ENCODE measurements at places on chromosomes 6 and 20.
A peak's percentile ranks its signal among the peaks of the same experiment; 100 is the strongest.

GRCh38 chr20:62370115-62370806, 3.1 kb upstream of the LAMA5 start:
- DNase-seq, result peak; percentile 79

- DNase-seq, result no peak
Measured at GRCh38 chr6:135323202-135323668, 142.1 kb downstream of the MYB start.

GRCh38 chr6:33132081-33132524, 56.3 kb downstream of the HLA-DPB1 start:
- DNase-seq, result no peak

- no peak for DNase-seq
Measured at GRCh38 chr6:166433096-166433495, 50.4 kb upstream of the MPC1 start.

DNA sequence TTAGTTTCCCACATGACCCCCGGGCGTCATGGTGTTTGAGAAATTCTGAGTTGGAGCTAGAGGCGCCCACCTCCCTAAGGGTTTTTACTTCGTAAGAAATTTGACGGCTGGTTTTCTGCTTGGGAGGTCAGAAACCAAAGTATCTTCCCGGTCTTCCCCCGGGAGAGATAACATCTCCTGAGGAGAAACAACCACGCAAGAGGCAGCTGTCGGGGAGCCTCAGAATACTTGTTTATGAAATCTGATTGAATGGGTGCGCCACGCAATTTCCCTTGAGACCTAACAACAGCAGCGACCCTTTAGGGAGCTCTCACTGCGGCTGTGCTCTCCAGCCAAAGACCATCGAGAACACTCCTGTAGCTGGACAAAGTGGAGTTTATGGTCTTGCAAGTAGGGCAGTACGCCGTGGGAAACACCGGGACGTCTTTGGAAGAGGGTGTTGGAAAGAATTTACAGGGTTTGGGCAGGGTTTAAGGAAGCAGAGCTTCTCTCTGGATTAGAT, 608 bp upstream of the EIF2S2 start:
- DNase-seq, result peak; percentile 46

- no peak for DNase-seq
Measured at GRCh38 chr6:13009461-13009860, 292.9 kb downstream of the PHACTR1 start.

DNA sequence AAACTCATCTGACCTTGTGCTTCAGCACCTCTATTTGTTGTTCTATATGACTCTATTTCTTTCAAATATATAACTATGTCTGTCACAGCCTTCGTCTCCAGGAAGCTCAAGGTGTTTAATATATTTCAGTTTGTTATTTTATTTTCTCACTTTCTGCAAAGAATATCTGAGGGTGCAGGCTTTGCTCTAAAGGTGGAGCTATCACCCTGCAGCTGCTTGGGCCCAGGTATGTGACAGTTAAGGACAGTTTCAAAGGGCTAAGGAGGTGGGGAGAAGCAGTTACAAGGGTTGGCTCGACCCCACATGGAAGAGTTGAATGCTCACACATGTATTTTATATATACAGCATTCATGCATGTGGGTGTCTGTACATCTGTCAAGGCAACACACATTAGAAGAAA, 405.6 kb downstream of the BTBD9 start:
- no peak for DNase-seq

DNA sequence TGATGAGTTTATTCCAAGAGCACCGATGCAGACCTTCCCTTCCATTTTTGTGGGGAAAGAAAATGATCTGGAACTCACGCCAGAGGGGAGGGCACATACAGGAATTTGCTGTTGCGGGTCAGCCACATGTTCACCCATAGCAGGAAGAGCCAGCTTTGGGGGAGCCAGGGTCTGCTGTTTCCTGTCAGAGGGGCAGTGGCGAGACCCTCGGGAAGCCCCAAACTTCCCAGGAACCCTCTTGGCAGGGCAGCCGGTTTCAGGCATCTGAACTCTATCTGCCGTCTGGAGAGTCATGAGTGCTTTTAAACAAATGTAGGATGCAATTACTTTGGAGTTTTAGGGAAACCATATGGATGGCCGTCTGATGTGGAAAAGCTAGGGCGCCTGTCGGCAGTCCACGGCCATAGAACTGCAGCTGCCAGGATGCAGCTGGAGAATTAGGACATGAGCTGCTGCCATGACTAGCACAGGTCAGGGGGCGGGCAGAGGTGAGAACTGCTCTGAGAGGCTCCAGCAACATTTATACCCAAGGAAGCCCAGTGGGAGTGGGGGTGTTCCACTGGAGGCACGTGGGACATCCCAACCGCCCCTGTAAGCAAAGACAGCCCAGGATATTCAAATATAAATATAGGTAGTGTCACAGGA, 14.8 kb upstream of the SERPINB9 start:
- no peak for DNase-seq

Data from HTR-8/SVneo (cell line).